SW 1271 (cell line): ENCODE measurements at places on chromosomes 2 and 18.

DNA sequence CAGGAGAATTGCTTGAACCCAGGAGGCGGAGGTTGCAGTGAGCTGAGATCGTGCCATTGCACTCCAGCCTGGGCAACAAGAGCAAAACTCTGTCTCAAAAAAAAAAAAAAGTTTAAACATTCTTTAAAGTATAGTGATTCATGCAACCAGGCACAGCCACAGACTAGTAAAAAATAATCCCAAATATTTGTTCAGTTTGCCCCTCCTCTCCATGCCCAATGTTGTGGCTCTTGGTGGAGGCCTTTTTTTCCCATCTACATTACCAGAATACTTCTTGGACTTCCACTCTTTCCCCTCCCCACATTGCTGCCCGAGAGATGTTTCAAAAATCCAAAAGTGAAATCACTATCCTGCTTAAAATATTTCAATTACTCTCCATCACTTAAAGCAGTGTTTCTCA is 5.1 kb upstream of the MALT1 start:
- no peak for DNase-seq

- no peak for DNase-seq
Observed at GRCh38 chr2:75545922-75546321, 14.8 kb downstream of the EVA1A start.

DNA sequence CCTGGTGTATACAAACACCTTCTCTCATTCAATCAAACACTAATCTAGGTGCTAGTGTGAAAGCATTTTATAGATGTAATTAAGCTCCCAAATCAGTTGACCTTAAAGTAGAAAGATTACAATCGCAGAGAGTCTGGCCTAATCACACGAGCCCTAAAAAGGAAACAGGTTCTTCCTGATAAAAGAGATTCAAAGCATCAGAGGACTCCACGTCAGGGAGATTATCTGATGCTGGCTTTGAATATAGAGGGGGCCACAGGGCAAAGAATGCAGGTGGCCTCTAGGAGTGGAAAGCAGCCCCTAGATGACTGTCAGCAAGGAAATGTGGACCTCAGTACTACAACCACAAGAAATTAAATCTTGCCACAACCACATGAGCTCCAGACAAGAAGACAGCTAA is 28.2 kb upstream of the ZC3H15 start:
- DNase-seq: no peak

DNA sequence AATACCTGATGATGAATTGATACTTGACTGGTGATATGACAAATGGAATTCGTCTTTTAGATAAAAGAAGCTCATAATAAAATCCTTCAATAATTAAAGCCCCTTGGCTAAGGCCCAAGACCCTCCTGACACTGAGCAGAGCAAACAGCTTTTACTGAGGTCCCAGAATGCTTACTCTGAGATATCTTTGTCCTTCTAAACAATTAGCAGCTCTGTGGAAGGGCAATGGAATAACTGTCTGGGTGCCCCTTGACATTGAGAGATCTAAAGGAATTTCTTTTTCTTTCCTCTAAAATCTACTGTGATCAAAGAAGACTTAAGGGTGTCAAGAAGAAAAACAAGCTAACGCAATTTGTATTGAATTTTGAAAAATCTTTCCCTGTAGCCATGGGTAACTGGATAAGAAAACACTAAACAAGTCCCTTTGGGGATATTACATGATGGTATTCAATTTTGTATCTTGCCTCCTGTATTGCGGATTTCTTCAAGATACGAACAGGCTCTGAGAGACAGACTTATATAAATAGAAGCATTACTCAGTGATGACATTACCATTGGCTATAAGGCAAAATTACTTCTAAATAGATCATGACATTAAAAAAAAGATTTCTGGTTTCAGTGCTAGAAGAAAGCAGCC is 128.8 kb downstream of the MREG start:
- DNase-seq: no peak

DNA sequence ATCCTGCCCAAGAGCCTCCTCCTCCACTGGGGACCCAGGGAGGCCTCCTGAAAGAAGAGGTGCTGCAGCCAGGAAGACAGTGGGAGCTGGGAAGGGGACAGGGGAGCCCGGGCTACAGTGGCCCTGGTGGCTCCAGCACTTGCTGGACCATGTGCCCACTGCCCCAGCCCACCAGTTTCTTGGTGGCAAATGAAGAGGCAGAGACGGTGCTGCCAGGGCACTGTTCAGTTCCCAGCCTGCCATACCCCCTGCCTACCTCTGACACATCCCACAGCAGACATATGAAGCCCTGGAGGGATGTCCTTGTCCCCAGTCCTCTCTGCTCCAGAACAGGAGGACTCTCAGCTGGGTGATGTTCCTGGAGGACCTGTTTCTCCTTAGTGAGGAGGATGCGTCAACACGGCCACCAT is 3.7 kb downstream of the RAMP1 start:
- DNase-seq: no peak

GRCh38 chr2:21256006-21256405 is 132.2 kb downstream of the TDRD15 start:
- DNase-seq: no peak

- no peak for DNase-seq
Observed at GRCh38 chr2:109355192-109355843, 226.3 kb downstream of the SH3RF3 start.

DNA sequence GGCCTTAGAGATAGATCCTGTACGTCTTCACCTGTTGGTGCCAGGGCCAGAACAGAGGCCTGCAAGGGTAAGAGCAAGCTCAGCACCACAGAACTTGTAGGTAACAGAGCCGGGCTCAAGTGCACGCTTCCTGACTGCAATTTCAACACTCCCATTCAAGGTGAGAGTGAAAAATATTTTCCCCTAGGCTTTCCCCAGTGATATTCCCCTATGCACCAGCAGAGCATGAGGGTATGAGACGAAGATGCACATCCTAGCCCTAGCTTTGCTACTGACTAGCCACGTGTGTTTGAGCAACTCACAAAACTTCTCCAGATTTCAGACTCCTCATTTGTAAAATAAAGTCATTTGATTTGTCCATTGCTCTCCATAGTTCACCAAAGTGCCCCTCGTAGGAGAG is 411.6 kb downstream of the ZNF521 start:
- DNase-seq: no peak

DNA sequence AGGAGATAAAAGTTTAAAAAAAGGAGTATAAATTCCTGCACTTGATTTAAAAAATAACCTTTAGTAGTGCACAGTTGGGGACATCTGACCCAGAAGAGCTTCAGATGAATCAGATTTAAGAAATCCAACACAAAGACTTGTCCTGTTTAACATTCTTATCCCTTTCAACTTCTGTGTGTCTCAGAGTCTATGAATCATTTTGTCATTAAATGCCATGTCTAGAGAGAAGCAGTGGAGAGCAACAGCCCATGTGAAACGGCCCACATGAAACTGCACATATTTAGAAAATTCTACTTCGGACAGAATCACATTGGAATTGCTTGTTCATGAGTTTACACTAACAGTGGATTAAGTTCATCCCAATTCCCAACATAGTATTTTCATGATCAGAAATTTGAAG is 278.6 kb downstream of the SLC8A1 start:
- DNase-seq: no peak

DNA sequence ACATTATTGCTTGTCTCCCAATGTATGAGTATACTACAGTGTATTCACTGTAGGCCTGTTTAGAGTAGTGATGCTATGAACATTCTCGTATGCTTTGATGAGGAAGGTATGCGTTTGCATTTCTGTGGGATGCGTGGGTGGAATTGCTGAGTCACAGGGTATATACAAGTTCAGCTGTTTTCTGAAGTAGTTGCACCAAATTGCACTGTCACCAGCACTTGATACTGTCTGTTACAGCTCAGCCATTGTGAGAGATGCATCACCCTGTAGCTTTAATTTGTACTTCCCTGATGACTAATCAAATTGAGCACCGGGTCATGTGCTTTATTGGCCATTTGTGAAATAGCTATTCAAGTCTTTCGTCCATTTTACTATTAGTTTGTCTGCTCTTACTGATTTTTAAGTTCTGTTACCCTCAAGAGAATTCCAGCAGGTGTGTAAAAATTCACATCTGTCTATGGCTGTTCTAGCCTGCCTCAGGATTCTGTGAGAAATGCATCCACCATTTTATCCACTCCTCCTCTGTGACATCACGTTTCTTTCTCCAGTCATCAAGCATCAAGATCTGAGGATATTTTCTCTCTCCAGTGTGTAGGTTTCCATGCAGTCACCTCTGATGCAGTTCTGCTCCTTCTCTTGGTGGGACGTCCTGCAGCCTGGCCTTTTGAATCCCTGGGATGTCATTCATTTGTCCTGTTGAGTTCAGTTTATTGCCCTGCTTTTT is 72.5 kb downstream of the DGKD start:
- DNase-seq: peak; percentile 70

GRCh38 chr2:212908682-212909435 is 242.6 kb downstream of the IKZF2 start:
- DNase-seq: no peak

GRCh38 chr2:67626656-67627055 is 229.5 kb downstream of the ETAA1 start:
- no peak for DNase-seq

- no peak for DNase-seq
Observed at GRCh38 chr2:26630669-26631360, 10.4 kb downstream of the CIB4 start.

GRCh38 chr2:21268878-21269224 is 145.1 kb downstream of the TDRD15 start:
- DNase-seq: no peak

- DNase-seq: no peak
Observed at GRCh38 chr2:26708457-26708856, 15.9 kb downstream of the KCNK3 start.

GRCh38 chr2:59462422-59463197 is 1090.8 kb downstream of the BCL11A start:
- no peak for DNase-seq

DNA sequence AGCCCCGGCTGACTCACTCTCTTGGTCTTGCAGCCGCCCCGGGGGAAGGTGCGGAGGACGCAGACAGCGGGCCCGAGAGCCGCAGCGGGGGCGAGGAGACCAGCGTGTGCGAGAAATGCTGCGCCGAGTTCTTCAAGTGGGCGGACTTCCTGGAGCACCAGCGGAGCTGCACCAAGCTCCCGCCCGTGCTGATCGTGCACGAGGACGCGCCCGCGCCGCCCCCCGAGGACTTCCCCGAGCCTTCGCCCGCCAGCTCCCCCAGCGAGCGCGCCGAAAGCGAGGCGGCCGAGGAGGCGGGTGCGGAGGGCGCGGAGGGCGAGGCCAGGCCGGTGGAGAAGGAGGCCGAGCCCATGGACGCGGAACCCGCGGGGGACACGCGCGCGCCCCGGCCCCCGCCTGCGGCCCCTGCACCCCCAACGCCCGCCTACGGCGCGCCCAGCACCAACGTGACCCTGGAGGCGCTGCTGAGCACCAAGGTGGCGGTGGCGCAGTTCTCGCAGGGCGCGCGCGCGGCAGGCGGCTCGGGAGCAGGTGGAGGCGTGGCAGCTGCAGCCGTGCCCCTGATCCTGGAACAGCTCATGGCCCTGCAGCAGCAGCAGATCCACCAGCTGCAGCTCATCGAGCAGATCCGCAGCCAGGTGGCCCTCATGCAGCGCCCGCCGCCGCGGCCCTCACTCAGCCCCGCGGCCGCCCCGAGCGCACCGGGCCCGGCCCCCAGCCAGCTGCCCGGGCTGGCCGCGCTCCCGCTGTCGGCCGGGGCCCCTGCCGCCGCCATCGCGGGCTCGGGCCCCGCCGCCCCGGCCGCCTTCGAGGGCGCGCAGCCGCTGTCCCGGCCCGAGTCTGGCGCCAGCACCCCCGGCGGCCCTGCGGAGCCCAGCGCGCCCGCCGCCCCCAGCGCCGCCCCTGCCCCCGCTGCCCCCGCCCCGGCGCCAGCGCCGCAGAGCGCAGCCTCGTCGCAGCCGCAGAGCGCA is 12.7 kb downstream of the SALL3 start:
- no peak for DNase-seq

- DNase-seq: peak; percentile 12
Observed at GRCh38 chr2:214960677-214961076, 151.2 kb upstream of the BARD1 start.

DNA sequence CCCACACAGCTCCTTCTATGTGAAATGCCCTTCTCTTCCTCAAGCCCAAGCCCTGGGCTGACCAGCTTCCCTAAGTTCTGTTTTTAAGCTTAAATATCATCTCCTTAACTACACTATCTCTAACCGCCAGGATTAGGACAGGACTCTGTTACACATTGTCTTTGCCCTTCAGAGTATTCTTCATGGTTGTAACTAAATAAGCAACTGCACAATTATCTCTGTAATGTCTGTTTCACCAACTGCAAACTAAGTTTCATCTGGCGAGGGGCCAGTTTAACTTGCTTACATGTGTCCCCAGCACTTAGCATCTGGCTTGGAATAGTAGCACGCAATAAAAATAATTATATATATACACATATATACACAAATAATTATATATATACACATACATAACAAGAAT is 1.1 kb upstream of the ERMN start:
- DNase-seq: no peak

- no peak for DNase-seq
Observed at GRCh38 chr18:36519358-36519757, 221.8 kb downstream of the FHOD3 start.

DNA sequence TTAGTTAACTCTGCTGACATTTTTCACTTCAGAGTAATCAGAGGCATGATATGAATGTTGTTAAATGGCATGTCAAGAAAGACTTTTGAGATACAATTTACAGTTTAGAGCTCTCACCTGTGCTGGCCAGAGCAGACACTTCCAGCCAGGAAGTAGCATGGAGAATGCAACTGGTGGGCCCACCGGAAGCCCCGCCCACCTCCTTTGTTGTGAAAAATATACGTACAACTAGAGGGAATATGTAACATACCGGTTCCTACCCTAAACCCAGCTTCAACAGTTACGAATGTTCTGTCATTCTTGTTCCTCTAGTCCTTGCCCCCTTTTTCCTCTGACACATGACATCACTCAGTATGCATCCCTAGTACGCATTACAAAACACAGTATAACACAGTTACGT is 70.2 kb upstream of the ITM2C start:
- DNase-seq: peak; percentile 74

- no peak for DNase-seq
Observed at GRCh38 chr2:14306268-14306861, 326.2 kb upstream of the LRATD1 start.

DNA sequence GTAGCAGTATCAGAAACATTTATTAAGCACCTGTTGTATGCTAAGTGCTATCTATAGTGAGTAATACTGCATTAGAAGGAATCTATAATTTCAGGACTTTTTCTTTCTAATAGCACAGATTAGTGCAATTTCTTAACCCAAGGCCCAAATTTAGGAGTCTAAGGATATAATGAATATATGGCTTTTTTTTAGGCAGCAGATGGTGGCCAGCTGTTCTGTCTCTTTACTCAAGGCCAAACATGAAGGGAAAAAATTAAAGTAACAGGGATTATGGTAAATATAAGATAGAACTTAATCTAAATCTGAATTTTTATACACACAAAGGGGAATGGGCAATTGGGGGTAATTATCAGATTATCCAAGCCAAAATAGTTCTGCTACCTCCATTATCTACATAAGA is 230.6 kb upstream of the SP5 start:
- DNase-seq: no peak

- DNase-seq: no peak
Observed at GRCh38 chr18:1017227-1018058, 112.8 kb downstream of the ADCYAP1 start.

GRCh38 chr2:142930835-142931398 is 53.5 kb downstream of the KYNU start:
- no peak for DNase-seq
